ENCODE measurements at places on chromosomes 6 and 20.
A peak's percentile ranks its signal among the peaks of the same experiment; 100 is the strongest.

- no peak for DNase-seq
These were observed 37.3 kb downstream of the GNAS-AS1 start for GRCh38 chr20:58813369-58813768.

DNA sequence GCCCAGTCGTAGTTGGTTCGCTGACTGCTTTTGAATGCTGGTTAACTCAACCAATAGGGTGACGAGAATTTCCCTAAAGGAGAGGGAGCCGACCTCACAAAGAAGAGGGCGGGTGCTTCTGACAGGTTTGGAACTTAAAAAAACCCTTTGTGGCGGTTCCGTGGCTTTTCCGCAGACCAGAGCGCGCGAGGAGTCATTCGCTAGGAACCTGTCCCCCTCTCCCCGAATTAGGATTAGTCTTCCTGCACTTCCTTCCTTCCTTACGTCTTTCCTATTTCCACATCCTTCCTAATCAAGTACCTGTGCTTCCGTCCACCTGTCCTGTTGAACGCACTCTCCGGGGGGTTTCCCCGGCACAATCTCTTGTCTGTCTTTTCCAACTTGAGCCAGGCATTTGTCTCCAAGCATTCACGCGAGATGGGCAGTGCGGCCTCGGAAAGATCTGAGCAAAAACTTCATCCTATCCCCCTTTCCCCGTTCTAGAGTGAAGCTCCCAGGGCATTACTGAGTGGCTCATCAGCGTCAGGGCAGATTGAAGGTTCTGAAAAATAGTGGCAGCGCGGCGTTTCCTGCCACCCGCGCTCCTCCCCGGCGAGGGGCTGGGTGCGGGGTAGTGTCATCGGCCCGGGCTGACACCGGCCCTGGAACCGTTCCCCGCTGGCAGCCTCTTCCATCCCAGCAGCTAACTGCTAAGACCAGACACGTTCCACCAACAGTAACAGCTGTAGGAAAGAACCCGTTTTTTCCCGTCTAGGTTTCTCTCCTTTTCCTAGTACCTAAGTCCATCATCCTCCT is 1.5 kb upstream of the STXBP5 start:
- peak; percentile 72 for DNase-seq

DNA sequence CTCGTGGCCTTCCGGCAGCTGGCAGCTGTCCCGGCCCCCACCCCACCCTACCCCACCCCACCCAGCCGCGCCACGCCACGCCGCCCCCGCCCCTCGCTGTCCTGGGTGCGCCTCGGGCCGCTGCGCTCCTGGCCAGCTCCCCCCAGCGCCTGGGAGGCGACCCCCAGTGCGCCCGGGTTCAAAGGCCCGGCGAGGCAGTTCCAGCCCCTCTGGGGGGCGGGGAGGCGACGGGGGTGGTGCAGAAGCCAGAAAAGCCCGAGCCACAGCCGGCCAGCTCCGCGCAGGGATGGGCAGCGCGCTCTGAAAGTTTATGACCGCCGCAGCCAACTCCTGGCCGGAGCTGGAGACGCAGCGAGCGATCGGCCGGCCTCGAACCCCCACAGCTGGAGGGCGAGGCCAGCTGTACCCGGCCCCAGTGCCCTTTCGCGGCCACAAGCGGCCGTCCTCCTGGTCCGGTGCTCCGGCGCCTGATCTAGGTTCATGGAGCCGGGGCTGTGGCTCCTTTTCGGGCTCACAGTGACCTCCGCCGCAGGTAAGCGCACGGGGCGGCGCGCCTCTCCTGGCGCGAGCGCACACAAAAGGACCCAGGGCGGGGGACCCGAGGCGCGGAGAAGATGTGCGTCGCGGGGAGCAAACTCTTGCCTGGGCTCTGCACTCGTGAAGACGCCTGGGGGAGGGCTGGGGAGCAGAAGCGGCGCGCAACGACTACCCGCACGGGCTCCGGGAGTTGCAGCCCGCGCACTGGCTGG is at the start of gene EDN3:
EDN3 (plus strand) TSS at position 279 of the 749 bp plus-strand sequence; CDS start at position 481, 202 bp downstream.
- no peak for DNase-seq

GRCh38 chr20:9149796-9150195 is 80.9 kb downstream of the PLCB4 start:
- no peak for DNase-seq

- DNase-seq, result no peak
These were observed 8.8 kb upstream of the SRSF6 start for GRCh38 chr20:43448748-43449535.

- DNase-seq, result no peak
These were observed 173.2 kb upstream of the SOX4 start for GRCh38 chr6:21420146-21420878.

GRCh38 chr6:143064271-143064670 is 3.6 kb downstream of the AIG1 start:
- DNase-seq, result no peak

DNA sequence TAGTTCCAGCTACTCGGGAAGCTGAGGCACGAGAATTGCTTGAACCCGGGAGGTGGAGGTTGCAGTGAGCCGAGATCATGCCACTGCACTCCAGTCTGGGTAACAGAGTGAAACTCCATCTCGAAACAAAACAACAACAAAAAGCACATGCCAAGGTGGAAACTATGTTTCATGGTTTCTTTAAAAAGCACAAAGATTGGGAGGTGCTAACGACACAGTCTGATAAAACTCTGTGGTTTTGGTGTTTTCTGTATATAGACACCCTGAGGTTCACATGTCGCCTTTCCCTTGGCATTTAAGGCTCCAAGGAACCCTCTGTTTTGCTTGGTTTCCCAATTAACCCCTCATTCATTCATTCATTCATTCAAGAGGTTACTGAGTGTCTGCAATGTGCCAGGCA is 253.4 kb upstream of the SULF2 start:
- no peak for DNase-seq

GRCh38 chr6:17866876-17867444 is 120.5 kb downstream of the KIF13A start:
- no peak for DNase-seq

DNA sequence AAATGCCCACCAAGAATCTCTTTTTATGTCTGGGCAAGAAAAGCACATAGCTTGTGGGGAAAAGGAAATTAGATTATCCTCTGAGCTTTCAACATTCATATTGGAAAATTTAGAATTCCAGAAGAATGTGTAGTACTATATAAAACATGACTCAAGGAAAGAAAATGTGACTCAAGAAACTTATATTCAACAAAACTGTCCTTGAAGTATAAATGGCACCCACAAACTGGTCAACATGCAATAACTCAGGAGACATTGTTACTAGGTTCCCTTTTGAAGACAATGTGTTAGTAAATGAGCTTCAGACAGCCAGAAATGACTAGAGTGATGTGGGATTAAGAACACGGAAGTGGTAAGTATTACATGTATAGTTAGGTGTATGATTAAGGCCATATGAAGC is 26.1 kb upstream of the TINAG start:
- DNase-seq, result no peak

- no peak for DNase-seq
These were observed 73.7 kb downstream of the EDN1 start for GRCh38 chr6:12363651-12364381.

DNA sequence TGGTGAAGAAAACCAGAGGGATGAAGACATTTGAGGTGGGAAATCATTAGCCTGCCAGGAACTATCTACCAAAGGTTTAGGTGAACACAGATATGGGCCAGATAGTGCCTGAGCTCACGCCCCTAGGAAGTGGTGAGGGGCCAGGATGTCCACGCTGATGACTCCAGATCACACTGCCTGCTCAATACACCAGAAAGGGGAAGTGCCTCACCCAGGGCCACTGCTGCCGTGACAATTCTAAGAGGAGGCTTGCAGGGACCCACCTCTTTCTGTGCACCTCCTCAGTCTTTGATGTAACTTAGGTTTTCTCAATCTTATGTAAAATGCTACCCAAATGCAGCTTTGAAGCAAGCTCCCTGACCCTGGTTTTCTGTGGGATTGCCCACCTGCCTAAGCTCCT is 5.4 kb upstream of the RAB44 start:
- no peak for DNase-seq

DNA sequence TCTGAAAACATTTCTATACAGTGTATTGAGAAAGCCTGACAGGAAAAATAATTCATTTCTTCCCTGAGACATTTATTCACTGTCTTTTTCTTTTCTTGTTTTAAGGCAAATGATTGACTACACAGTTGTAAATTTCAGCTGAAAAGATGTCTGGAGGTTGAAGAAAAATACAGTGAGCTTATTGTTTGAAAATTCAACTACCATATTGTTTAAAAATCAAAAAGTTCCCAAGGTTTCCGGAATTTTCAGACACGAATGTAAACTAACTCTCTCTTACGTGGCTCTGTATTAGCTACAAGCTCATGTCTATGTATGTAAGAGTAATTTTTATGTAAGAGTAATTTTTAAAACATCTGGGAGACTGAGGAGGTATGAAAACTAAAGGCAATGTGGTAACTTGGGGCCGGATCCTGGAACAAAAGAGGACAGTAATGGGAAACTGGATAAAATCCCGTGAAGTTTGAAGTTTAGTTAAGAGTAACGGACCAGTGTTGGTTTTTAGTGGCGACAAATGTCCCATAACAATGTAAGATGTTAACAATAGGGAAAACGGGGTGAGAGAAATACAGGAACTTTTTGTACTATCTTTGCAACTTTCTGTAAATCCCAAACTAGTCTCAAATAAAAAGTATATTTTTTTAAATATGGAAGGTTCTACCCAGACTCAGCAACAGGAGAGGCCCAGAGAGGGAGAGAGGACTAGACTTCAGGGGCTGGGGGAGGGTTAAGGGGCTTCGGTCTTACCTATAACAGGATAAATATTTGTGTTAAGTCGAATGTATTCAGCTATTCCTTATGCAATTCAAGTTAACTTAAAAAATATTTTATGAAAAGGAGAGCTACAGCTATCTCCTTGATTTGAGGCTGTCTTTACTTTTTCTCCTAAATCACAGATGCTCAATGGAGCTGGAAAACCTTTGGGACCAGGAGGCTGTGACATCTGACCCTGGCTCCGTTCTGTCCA is 1.3 kb downstream of the PTGIS start:
- no peak for DNase-seq

DNA sequence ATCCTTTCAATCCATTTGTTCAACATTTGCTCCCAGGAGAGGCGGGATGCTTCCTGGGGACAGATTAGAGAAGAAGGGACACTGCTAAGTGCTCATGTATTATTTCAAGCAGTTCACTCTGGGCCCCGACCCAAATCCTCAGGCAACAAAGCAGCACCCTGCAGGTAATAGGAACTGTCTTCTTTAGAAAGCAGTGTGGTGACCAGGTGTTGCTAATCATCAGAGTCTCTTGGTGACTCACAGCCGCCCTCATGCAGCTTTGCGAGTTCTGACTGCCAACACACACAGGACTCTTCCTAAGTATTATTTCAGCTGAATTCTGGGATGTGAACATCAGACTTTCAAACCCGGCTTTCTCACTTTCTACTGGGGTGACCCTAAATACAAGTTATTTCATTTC is 356.4 kb downstream of the PRKN start:
- no peak for DNase-seq

DNA sequence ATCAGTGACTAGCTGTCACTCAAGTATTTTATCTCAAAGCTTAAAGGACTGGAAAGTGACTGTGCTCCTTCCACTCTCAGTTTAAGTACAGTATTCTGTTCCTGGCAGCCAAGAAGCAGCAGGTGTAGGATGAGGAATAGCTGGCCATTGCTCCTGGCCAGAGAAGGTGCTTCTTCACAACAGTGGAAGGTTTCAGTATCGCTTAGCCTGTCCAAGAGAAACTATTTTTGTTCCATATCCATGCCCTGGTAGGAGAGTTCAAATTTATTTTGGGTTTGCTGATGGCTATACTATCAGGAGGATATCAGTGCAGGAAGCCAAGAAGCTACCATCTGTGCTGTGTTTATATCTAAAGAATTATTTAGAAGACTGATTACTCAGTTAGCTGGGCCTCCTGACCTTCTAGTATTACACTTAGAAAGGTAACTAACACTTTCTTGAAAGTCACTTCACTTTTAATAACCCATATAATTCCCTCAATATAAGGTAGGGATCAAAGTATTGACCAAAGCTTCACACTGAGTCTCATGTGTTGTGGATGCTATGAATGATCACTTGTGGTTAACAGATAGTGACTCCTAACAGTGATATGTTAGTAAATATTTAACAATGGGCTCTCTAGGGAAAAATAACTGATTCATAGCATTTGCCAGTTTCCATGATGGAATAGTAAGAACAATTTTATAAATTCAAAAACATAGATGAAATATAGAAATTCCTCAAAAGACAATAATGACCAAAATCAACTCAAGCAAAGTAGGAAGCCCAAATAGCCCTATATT is 99.9 kb downstream of the AIG1 start:
- DNase-seq, result no peak

GRCh38 chr6:21931641-21932335 is 338.2 kb downstream of the SOX4 start:
- DNase-seq, result no peak

DNA sequence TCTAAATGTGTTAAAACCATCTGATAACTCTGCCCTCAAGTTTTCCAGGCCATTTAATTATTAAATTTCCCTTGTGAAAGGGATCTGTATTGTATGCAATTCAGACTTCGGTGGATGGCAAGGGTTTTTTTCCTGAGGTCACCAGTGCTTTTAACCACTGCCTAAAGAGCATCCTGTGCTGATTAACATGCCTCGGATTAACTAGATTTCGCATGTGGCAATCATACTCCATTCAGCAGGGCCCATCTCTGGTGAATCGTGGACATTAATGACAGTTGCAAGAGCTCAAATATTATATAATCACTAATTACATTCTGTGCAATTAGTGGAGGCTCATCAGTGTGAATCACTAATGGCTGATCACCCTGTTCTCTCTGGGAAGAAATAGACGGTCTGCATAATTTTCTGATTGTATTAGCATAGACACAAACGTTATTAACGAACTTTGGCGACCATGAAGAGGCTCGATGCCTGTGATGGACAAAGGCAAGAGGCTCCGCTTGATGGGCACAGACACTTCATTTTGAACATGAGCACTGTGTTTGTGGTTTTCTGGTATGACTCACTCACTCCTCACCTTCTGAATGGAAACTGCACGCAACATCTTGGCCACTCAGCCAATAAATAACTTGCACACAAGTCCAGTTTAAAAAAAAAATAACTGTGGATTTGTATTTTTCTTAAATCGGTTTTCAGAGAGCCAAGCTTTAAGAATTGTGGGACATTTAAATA is 31.4 kb downstream of the LINC00237 start:
- no peak for DNase-seq

GRCh38 chr6:12422848-12423247 is 132.7 kb downstream of the EDN1 start:
- DNase-seq, result no peak

DNA sequence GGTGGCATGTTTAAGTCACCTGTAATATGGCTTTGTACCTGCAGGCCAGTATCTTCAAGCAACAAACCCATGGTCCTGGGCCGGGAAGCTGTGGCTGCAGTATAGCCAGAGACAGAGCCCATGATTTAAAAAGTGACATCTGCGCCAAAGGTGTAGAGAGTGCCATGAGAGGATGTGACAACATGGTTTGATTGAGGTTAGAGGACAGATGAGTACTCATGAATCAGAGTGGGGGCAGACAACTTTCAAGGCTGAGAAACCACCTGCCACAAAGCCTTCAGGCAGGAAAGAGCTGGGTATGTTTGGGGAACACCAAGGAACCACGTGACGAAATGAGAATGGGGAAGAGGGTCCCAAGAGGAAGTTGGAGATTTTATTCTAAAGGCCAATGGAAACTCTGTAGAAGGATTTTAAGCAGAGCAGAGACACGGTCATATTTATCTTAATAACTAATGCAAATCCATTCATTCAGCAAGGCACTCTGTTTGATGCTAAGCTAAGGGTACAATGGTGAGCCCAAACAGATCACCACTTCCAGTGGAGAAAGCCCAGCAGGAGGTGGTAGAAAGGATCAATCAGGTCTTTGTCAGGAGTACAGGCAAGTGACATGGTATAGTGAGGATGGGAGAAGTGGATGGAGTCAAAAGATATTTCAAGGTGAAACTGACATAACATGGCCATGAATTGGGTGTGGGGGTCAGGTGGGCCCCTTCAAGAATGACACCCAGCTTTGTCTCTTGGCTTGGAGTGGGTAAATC is 3.4 kb upstream of the MICAL1 start:
- no peak for DNase-seq

Data from NCI-H2081 treated with DMSO at 0.1 percent for 48 hours (cell line).